ENCODE measurements at places on chromosomes 7 and 10. TPM values are rescaled to one million over a fixed set of nuclear protein-coding genes. Genes with fewer than 3 reads are reported as not detected.

DNA sequence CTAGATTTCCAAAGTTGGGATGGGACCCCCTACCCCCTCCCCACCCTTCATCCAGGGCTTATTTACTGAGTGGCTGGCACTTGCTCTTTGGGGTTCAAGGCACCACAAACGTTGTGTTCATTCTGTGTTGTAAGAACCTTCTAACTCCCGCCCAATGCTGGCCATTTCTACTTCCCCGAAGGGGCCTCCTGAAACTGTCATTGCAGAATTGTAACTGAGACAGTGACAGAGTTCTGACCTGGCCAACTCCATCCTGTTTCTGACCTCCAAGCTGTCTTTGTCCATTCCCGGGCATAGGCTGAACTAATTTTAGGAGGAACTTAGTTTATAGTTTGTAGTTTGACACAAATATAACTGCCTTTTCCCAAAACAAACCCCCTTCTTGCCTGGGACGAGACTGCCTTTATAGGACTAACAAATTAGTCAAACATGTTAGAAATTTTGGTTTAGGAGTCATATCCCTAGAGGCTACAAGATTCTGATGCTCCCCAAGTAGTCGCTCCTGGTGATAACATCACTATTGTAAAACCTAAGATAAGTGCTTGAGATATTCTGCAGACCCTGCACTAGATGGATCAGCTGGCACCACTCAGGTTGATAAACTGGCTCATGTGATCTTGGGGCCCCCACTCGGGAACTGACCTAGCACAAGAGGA is 34.8 kb upstream of the ZMIZ2 start:
- no peak for DNase-seq

DNA sequence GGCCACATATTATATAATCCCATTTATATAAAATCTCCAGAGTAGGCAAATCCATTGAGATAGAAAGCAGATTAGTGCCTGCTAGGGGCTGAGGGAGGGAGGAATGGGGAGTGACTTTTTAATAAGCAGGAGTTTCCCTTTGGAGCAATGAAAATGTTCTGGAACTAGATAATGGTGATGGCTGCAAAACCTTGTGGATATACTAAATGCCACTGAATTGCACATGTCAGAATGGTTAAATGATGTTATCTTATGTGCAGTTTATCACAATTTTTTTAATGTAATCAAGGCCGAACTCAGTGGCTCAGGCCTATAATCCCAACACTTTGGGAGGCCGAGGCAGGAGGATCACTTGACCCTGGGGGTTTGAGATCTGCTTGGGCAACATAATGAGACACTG is 145.5 kb upstream of the AUTS2 start:
- no peak for DNase-seq

Gene CALCR
- total RNA-seq, result 5.4 TPM

Gene NODAL
- 0.43 TPM for total RNA-seq

Gene CCDC126
- total RNA-seq, result 10.1 TPM

Gene CYP2C9
- total RNA-seq, result not detected
